ENCODE measurements at places on chromosomes 7 and 10.

GRCh38 chr10:615583-616152, 73.8 kb downstream of the DIP2C start:
- DNase-seq: no peak

DNA sequence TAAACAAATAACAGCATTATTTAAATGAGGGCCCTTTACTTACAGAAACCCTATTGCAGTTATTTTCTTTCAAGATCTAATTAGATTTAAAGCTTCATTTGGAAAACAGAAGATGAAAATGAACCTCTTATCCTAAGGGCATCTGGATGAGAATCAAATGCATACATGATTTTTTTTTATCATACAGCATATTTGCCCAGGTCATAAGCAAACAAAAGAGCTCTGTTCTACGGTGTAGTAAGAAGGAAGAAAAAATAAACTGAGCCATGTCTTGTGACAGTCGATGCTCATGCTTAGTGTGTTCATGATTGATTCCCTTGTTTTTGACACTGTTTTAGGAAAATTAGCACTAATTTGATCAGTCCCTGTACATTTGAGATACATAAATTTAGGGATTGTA, 202.6 kb upstream of the RNF32 start:
- no peak for DNase-seq

- DNase-seq: no peak
Observed at GRCh38 chr10:49054753-49055152, 60.6 kb downstream of the VSTM4 start.

DNA sequence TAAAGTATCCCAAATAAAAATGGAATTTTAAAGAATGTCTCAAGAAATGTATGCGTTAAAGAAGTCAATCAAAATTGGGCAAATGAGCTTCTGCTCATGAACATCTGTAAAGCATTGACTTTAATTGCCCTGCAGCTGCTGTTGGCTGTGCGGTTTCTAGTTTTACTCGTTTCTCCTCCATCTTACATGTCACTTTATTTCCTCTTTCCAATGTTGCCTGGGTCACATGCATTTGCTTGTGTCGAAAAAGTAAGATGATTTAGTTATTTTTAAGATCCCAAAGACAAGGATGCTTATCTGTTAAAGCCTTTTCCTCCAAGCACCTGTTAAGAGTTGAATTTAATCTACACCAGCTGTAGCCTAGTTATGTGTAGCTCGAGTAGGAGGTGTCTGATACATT, 310.4 kb downstream of the EXOC4 start:
- no peak for DNase-seq

DNA sequence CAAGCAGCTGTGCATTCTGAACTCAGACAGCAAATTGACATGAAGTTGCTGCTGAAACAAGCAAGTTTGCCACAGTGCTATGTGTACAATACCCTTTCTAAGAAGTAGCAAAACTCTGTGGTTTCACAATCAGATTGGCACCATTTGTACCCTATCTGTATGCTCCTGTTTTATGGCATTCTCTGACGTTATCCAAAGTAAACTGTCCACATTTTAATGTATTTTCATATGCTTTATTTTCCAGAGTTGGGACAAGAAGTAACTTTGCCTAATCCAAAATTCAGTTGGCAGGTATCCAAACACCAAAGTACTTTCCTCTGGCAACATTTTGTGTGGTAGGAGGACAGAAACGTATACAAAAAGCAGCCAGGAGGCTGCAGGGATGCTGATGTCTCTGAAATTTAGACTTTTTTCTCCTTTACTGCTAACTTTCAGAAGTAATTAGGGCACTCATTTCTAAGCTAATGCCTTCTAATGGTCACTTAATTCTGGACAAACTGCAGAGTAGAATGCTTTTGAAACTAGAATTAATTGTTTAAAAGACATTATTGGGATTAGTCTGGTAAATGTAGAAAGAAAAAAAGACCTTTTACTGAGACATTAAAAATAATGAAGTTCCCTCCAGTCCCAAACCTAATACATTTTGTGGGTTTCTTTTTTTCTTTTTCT, 414.7 kb upstream of the NRP1 start:
- no peak for DNase-seq

- DNase-seq: no peak
Observed at GRCh38 chr10:78408671-78409472, 375.2 kb downstream of the RPS24 start.

Data from stimulated activated CD8-positive, alpha-beta memory T cell treated with anti-CD3 and anti-CD28 coated beads, Interleukin-15, amount 100 ng/mL, for 4 hours (primary cell).